Mesothelial cell of epicardium (in vitro differentiated cells): ENCODE measurements at places on chromosomes 1 and 21.
A peak's percentile ranks its signal among the peaks of the same experiment; 100 is the strongest.

DNA sequence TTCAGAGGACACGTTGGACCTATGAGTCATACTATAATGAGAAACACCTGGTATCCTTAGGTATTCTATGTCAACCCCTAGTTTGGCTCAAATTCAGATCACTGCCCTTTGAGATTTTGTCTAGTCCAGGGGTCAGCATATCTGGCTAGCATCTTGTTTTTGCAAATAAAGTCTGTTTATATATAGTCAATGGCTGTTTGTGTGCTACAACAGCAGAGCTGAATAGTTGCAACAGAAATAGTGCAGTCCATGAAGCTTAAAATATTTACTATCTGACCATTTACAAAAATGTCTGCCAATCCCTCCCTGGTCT is 48.5 kb upstream of the EDEM3 start:
- no peak overlapping the region for H3K4me3 ChIP-seq
- H3K36me3 ChIP-seq: no peaks in the 10 kb centered on the region
- H3K27ac ChIP-seq: no peak overlapping the region
- peaks cover 6% of the 10 kb centered on the region for H3K4me1 ChIP-seq

DNA sequence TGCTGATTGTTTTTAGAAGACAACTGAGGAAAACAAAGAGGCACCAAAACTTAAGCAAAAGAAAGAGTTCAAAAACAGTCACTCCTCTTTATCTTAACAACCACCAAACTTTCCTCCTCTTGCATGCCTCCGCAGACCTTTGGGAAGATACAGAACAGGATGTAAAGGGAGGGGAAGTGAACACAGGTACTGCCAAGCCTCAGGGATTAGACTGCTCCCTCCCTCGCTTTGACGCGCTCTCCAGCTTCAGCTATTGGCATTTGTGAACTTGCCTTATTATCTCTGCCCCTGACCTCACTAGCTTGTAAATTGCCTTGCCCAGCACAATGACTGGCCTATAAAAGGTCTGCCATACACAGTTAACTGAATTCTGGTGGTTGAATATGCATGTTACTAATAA is 4.8 kb upstream of the SRP9 start:
- no peak for DNase-seq
- H3K4me1 ChIP-seq: peaks cover 57% of the 10 kb centered on the region
- H3K27ac ChIP-seq: peak overlapping the region; percentile 91
- no peaks in the 10 kb centered on the region for H3K36me3 ChIP-seq
- no peaks in the 10 kb centered on the region for H3K27me3 ChIP-seq

DNA sequence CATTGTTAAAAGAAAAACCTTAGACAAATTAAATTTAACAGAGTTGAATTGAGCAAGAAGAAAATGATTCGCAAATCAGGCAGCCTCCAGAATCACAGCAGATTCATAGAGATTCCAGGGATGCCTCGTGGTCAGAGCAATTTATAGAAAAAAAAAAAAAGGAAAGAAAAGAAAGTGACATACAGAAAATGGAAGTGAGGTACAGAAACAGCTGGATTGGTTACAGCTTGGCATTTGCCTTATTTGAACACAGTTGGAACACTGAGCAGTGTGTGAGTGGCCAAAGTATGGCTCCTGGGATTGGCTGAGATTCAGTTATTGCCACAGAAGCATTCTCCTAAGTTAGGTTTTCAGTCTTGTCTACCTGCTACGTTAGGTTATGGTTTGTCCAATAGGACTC is 9.1 kb upstream of the C21orf91 start:
- peaks cover 2% of the 10 kb centered on the region for H3K27me3 ChIP-seq
- H3K36me3 ChIP-seq: no peaks in the 10 kb centered on the region
- H3K27ac ChIP-seq: peak overlapping the region; percentile 21
- H3K4me3 ChIP-seq: no peak overlapping the region

DNA sequence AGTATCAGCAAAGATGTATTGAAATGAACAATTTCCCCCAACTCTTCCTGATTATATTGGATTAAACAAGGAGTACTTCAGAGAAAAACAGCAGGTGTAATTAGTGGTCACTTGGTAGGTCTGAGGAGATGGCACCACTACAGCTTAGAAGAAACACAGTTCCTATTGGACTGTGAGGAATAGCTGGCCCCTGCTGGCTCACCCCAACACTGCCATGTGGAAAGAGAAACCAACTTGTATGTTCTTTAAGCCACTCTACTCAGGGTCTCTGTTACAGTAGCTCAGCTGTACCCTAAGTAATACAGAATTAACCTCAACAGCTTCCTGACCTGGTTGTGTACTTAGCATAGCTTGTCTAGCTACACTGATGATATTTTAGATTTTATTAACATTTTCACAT is 26.5 kb upstream of the MTR start:
- no peak overlapping the region for H3K4me3 ChIP-seq
- peaks cover 8% of the 10 kb centered on the region for H3K4me1 ChIP-seq
- H3K36me3 ChIP-seq: no peaks in the 10 kb centered on the region
- no peak overlapping the region for H3K27ac ChIP-seq

DNA sequence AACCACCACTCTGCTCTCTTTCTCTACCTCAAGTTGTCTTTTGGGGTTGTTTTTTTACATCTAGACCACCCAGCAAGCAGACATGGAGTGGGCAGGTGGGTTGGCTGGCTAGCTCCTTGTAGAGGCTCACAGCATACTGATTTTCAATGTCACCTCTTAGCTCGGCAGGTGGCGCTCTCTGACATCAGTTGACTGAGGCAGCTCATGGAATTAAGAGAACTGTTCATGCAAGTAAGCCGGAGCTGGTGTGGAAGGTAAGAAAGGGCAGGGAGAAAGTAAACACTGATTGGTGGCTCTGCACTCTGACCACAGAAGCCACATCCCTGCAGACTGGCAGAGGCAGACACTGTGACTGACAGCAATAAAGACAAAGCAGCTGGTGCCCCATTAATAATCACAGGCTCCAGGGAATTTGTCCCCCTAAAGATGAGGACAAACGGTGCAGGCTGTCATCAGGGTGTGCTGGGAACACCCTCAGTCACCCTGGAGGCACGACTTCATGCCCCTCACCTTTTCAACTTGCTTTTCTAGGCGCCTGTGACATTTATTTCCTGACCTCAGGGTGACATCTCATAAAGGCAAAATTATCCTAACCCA is 226.8 kb downstream of the LMX1A start:
- H3K36me3 ChIP-seq: no peaks in the 10 kb centered on the region
- peaks cover 63% of the 10 kb centered on the region for H3K27me3 ChIP-seq
- DNase-seq: peak; percentile 78
- no peak overlapping the region for H3K4me3 ChIP-seq

- H3K4me1 ChIP-seq: peaks cover 32% of the 10 kb centered on the region
- peak overlapping the region; percentile 91 for H3K27ac ChIP-seq
- H3K4me3 ChIP-seq: no peak overlapping the region
- DNase-seq: no peak
Measured at GRCh38 chr21:16578912-16579311, 849.1 kb downstream of the USP25 start.

- no peak for DNase-seq
- peaks cover 16% of the 10 kb centered on the region for H3K4me1 ChIP-seq
- H3K27ac ChIP-seq: no peak overlapping the region
- H3K36me3 ChIP-seq: no peaks in the 10 kb centered on the region
Measured at GRCh38 chr1:162189345-162189744, 119.9 kb downstream of the NOS1AP start.

GRCh38 chr1:113536182-113536780 is 146.0 kb downstream of the MAGI3 start:
- peaks cover 29% of the 10 kb centered on the region for H3K4me1 ChIP-seq
- no peaks in the 10 kb centered on the region for H3K27me3 ChIP-seq
- no peak overlapping the region for H3K4me3 ChIP-seq
- no peaks in the 10 kb centered on the region for H3K36me3 ChIP-seq
- no peak for DNase-seq
- H3K27ac ChIP-seq: peak overlapping the region; percentile 15

DNA sequence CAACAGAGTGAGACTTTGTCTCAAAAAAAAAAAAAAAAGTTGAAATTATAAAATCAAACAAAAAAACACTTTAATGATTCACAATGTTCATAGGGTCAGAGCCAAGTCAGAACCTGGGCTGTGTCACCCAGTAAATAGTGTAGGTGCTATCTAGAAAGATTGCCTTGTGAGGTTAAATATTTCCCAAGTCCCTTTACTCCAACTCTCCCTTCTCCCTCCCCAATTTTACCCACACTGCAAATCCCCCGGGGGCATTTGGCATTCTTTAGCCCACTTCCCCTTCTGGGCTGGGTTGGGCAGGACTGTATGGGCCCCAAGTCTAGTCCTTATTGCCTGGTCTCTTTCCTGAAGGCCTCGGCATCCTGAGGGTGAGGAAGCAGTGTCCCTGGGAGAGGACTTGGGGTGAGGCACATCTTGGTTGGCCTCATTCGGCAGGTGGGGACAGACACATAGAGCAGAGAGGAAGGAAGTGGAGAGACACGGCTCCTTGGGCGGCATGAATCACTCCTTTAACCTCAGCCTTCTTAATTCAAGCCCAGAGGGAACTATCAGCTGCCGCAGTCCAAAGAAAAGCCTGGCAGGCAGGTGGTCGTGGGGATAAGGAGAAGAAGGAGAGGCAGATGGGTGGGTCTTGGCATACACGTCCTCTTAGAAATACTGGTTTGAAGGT is 8.2 kb downstream of the ADORA1 start:
- H3K27me3 ChIP-seq: no peaks in the 10 kb centered on the region
- no peaks in the 10 kb centered on the region for H3K36me3 ChIP-seq
- no peak for DNase-seq
- no peak overlapping the region for H3K27ac ChIP-seq
- no peak overlapping the region for H3K4me3 ChIP-seq

GRCh38 chr1:31861346-31861745 is 45.5 kb upstream of the SPOCD1 start:
- H3K4me3 ChIP-seq: no peak overlapping the region
- H3K36me3 ChIP-seq: no peaks in the 10 kb centered on the region
- no peak for DNase-seq
- no peaks in the 10 kb centered on the region for H3K27me3 ChIP-seq

DNA sequence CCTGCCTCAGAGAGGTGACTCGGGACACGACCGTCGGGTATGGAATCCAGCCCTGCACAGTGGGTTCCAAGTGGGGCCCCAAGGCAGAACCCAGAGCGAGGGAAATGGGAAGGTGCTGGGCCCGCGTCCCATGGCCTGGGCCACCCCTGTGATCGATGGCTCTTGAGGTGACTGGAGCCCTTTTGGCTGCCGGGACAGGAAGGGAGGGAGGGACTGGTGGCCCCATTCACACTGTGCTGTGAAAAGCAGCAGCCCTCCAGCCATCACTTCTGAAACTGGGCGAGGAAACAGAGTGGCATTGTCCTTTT is 110.4 kb upstream of the IFFO2 start:
- H3K4me3 ChIP-seq: no peak overlapping the region
- DNase-seq: no peak
- no peak overlapping the region for H3K27ac ChIP-seq
- H3K27me3 ChIP-seq: no peaks in the 10 kb centered on the region
- H3K4me1 ChIP-seq: no peaks in the 10 kb centered on the region
